Cerebellum (tissue), 4 donors: ENCODE measurements at places on chromosomes 3 and 15.

- no peak for DNase-seq
Observed at GRCh38 chr3:7190095-7190494, 329.2 kb downstream of the GRM7 start.

GRCh38 chr15:90665288-90666134 lies 51.6 kb upstream of the BLM start:
- peak; percentile 64 for DNase-seq

DNA sequence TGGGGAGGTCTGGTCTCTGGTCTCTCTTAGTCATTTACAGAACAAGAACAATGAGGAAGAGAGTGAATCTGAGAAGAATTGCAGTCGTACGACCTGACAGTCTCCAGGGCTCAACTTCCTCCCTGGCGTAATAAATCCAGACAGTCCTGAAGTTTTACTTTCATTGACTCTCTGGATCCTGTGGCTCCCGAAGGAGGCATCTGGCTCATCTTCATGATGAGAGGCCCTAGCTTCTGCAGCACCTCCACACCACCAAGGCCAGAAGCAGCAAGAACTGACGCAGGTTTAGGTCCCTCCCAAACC lies 11.8 kb upstream of the CYFIP1 start:
- DNase-seq = no peak

GRCh38 chr3:115626006-115626409 lies 2.7 kb downstream of the GAP43 start:
- DNase-seq = no peak

- DNase-seq = no peak
Observed at GRCh38 chr15:51155891-51156290, 61.2 kb upstream of the TNFAIP8L3 start.

DNA sequence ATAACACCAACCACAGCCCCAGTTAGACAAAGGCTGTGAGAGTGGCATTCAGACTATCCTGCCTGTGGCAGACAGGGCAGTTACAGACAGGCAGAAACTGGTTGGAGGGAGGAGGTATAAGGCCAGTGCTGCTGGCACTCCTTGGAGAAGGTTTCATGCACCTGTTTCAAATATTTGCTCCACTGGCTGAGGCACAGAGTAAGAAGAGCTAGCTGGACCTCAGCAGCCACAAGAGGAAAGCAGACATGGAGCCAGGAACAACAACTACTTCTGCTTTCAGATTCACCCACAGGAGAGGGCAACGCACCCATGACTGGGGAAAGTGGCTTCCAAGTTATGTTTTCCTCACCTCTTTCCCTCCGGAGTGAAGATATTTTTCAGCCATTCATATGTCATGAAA lies 11.5 kb upstream of the PRKAR2A start:
- DNase-seq = no peak

DNA sequence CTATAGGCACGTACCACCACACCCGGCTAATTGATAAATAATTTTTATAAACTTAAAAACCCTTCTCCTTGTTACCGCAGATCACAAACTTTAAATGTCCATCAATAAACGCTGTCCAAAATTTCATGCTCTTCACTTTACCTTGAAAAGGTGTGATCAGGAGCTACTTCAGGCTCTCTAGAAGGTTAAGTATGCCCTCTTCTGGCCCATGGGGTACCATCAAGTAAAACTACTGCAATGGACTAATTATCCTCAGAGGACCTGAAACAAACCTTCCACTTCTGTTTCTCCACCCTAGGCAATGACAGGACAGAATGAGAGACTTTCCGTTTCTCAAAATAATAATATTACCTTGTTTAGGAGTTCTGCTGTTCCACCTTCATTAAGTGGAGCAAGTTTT lies 9.2 kb downstream of the LZTFL1 start:
- no peak for DNase-seq

DNA sequence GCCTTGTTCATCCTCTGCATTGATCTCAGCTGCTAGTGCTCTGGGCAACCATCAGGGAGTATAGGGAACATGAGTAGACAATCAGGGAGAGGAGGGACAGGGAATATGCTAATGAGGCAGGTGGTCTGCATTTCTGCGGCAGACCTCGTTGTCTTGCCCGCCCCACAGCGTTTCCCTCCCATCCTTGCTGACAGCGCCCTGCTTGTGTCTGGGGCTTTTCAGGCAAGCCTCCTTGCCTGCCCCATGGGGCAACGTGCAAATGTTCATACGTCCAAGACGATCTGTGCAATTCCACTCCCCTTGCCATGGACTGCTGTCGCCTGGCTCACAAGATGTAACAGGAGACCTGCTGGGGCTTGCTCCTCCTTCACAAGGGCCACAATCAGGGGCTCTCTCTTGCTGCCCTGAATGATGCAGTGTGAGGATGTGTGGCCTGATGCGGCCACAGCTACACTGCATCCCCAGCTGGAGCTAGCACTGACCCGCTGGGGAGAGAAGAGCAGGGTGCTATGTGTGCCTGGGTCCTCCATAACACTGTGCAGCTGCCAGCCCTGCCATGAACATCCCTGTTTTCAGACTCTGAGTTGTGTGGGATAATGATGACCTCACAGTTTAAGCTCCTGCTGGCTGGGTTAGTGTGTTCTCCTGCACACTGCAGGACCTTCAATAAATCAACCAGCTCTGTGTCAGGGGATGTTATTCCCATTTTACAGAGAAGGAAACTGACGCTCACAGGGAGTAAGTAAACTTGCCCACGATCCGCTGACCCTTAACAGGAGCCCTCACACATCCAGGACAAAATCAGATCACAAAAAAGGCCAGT lies 211.3 kb downstream of the KLF13 start:
- no peak for DNase-seq

DNA sequence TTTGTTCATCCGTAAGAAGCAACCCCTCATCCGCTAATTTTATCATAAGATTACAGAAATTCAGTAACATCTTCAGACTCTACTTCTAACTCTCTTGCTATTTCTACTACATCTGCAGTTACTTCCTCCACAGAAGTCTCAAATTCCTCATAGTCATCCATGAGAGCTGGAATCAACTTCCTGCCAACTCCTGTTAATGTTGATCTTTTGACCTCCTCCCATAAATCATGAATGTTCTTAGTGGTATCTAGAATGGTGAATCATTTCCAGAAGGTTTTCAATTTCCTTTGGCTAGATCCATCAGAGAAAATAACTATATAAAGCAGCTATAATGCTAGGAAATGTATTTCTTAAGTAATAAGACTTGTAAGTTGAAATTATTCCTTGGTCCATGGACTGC lies 115.1 kb downstream of the TAFA4 start:
- no peak for DNase-seq

GRCh38 chr3:67349551-67350174 lies 304.7 kb downstream of the SUCLG2 start:
- no peak for DNase-seq

- DNase-seq = no peak
Observed at GRCh38 chr3:183288117-183288516, 35.1 kb downstream of the B3GNT5 start.

DNA sequence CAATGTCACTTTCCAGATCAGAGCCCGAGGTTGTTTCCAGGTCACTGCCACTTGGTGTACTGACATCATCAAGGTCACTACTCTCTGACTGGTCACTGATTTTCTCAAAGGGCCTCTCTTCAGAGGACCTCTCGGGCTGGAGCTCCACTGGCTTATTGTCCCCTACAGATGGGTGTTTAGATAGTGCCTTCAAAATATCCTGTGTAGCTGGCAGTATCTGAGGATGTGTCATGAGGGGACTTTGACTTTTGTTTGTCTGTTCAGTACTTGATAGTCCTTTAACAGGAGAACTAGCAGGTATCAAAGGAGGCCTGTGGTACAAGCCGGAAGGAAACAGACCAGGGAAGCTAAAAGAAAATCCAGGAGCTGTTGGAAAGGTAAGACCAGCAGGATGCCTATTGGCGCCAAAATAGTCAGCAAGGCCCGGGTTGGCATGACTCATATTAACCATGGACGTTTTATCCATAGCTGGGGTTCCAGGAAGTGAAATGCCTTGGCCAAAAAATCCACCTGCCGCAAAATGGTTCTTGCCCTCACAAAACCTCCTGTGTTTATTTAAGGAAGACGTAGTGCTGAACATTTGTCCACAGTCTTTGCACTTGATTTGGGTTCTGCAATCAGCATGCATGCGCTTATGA lies 547.3 kb downstream of the MECOM start:
- DNase-seq = no peak

GRCh38 chr15:29150515-29151483 lies 118.8 kb downstream of the NSMCE3 start:
- no peak for DNase-seq

DNA sequence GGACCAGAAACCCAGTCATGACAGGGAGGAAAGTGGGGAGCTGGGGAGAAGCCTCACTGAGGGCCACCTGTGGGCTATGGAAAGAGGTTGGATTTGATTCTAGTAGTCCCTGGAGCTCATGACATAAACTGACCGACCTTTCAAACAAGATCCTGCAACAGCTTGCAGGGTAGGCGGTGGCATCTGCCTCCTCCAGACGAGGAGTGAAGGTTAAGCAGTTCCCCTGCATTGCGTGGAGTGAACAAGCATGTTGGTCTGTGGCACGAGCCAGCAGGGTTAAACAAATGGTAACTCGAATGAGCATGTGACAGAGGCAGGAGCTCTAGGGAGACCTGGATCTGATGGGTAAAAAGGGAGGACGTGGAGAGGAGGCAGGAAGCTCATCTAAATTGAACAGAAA lies 12.7 kb downstream of the TGM4 start:
- DNase-seq = no peak

GRCh38 chr3:10088256-10088655 lies 19.8 kb downstream of the FANCD2OS start:
- DNase-seq = no peak

GRCh38 chr15:67124911-67125588 lies 59.6 kb downstream of the SMAD3 start:
- DNase-seq = no peak

- no peak for DNase-seq
Observed at GRCh38 chr3:38497031-38497430, 891 bp downstream of the EXOG start.

DNA sequence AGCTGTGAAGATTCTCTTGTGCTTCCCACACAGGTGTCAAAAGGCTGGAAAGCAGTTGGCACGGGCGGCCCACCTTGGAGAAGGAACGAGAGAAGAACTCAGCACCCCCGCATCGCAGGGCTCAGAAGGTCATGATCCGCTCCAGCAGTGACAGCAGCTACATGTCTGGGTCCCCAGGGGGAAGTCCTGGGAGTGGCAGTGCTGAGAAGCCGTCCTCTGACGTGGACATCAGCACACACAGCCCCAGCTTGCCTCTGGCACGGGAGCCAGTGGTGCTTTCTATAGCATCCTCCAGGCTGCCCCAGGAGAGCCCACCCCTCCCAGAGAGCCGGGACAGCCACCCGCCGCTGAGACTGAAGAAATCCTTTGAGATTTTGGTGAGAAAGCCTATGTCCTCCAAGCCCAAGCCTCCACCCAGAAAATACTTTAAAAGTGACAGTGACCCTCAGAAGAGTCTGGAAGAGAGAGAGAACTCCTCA lies 31.4 kb downstream of the STARD5 start:
- DNase-seq = no peak

GRCh38 chr15:84955089-84955848 lies 26.4 kb upstream of the PDE8A start:
- peak; percentile 30 for DNase-seq

- no peak for DNase-seq
Observed at GRCh38 chr3:152356870-152357276, 88.1 kb downstream of the MBNL1 start.

- DNase-seq = no peak
Observed at GRCh38 chr15:66931768-66932633, 133.4 kb upstream of the SMAD3 start.

DNA sequence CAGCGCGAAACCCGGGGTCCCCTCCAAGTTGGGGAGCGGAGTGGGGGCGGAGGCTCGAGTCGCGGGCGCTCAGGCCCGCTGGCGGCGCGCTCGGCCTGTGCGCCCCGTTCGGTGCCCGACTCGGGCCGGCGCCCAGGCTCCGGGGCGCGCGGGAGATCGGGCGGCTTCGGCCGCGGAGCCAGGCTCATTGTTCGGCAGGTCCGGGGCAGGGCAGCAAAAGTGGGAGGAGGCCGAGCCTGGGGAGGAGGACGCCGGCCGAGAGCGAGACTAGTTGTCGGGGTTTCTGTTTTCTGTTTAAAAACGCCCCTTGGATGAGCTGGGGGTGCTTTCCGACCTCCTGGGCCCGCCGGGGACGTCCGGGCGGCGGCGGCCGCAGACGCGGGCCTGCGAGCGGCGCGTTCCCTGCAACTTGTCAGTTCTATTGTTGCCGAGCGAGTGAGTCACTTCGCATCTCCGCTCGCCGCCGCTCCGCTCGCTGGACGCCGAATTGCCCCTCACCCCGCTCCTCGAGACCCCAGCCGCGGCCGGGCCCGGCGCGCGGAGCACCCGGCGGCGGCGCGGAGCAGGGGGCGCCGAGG lies 676 bp downstream of the TCF12 start:
- peak; percentile 36 for DNase-seq

- no peak for DNase-seq
Observed at GRCh38 chr3:40337136-40338108, 27.9 kb downstream of the EIF1B start.

GRCh38 chr3:48129921-48130320 lies 58.3 kb downstream of the CDC25A start:
- DNase-seq = no peak

DNA sequence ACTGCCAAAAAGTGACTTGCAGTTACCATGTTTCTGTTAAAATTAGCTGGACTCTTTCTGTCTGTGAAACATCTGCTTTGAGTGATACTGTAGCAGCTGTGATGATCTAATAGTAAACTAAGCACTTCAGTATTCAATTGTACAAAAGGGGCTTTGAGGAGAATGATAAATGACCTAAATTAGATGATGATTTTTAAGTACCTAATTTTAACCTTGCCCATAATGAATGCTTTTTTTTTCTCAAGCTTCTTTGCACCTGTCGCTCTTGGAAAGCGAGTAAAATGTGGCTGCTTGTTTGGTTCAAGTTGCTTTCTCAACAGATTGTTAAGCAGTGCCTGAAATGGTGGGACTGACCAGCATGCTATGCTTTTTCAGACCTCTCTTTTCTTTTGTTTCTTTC lies 752.3 kb downstream of the EPHA3 start:
- no peak for DNase-seq

DNA sequence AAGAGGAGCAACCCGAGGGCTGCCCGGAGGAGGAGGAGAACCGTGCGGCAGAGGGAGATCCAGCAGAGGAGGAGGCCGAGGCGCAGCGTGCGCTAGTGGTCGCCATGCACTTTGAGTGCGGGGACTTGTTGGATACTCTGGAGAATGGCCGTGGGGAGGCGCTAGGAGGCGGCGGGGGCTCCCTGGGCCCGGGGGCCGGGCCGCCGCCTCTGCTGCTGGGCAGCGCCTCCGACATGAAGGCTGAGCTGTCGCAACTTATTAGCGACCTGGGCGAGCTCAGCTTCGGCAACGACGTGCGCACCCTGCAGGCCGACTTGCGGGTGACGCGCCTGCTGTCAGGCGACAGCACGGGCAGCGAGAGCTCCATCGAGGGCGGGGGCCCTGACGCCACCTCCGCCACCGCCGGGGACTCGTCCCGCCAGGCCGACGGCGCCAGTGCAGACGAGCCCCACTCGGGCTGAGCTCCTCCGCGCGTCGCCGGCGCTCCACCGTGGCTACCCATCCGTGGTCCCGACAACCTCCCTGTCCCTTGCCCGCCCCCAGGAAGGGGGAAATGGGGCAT lies 2.0 kb downstream of the FAM43A start:
- DNase-seq = peak; percentile 16
